Fibroblast of skin of left biceps (primary cell): ENCODE measurements at places on chromosomes 4 and X.

DNA sequence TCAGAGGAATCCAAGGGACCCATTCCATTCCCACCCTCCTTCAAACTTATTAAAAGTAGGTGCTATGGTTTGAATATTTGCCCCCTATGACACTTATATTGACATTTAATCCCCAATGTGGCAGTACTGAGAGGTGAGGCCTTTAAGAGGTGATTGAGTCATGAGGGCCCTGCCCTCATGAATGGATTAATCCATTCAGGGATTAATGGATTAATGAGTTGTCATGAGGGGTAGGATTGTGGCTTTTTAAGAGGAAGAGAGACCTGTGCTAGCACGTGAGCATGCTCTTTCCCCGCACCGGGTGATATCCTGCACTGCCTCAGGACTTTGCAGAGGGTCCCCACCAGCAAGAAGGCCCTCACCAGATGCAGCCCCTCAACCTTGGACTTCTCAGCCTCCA, 50.1 kb downstream of the IRF2 start:
- DNase-seq, result no peak

GRCh38 chrX:123803331-123803983, 56.4 kb upstream of the XIAP start:
- no peak for DNase-seq

GRCh38 chr4:170526471-170526870, 436.7 kb upstream of the AADAT start:
- no peak for DNase-seq

- DNase-seq, result no peak
Measured at GRCh38 chr4:38990241-38990640, 42.0 kb downstream of the TMEM156 start.

DNA sequence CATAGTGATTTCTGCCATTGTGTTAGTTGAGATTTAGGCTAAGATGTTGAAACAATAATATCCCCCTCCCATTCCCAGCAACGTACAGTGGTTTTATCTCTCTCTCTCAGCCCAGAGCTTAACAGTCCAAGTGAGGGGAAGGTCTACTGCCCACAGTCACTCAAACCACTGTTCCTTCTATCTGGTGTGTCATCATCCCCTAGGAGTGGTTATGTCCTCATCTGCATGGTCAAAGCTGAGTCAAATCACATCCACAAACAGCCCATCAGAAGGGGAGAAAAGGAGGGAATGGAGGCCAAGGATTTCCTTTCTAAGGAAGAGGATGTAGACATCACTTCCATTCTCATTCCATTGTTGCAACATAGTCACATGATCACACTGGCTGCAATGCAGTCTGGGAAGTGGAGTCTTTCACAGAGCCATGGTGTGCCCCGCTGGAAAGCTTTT, 42.8 kb upstream of the CHRNA9 start:
- DNase-seq, result no peak

DNA sequence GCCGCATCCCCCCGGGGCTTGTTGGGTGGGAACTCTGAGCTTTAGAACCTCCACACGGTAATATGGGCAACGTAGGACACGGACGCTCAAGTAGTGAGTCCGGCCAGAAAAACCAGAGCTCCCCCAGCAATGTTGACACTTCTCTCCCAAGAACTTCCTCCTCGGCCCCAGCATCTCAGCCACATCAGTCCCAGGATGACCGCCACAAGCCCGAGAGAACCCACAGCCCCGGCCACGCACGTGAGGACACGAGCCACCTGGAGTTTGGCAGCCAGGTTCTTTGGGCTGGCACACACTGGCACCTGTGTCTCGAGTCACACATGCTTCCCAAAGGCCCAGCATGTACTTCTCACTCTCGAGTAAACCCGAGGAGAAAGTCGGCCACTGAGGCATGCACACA, 16.3 kb downstream of the CLDN34 start:
- DNase-seq, result no peak

DNA sequence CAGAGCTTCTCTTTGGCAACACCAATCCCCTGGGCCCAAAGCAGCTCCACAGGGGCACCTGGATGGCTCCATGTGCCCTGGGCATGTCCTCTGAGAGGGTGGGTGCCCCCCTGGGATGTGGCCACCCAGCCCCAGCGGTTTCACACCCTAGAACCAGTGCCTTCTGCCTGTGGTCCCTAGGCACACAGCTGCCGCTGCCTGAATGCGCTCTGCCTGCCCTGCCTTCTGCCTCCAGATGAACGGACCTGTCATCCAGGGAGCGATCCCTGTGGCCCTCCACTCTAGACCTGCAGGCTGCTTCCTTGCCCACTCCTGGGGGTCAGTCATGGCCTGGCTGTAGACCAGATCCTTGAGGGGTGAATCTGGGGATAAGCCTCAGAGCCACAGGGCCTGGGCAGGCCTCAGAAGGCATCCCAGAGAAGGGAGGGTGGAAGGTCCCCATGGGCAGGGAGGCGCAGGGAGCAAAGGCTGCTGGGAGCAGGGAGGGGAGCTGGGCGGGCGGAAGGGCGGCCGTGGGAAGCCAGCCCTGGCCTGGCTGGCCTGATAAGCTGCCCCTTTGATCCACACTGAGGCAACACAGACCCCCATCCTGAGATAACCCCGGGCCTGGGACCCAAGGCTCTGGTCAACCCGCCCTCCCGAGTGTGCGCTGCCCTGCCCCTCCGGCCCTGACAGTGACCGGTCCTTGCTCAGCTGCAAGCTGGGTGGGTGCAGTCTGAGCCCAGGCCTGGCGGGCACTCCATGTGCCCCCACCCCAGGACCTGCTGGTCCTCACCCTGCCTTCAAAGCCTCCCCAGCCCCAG, 8.1 kb upstream of the FGFR3 start:
- no peak for DNase-seq

GRCh38 chr4:19171832-19172231, 1079.9 kb upstream of the SLIT2 start:
- no peak for DNase-seq

DNA sequence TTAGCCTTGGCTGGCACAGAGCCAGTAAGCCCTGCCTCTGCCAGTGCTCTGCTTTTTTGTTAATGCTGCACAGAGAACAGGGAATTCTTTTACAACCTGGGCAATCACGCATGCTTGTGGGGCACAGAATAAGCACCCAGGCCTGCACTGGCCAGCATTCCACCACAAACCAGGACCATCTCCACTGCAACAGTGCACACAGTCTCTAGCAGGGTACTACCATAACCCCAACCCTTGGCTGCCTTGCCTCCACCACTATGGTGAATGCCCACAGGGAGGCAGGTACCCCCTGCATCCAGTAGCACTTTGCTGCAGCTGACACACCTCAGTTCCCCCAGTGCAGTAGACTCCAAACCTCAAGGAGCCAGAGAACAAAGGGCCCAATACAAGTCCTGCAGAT, 19.2 kb upstream of the FAAH2 start:
- DNase-seq, result no peak

- DNase-seq, result peak; percentile 81
Measured at GRCh38 chr4:56995525-56995924, 16.8 kb downstream of the POLR2B start.

- no peak for DNase-seq
Measured at GRCh38 chrX:70134116-70134477, 850 bp downstream of the IGBP1 start.
